ENCODE measurements at places on chromosomes 5 and 9.

DNA sequence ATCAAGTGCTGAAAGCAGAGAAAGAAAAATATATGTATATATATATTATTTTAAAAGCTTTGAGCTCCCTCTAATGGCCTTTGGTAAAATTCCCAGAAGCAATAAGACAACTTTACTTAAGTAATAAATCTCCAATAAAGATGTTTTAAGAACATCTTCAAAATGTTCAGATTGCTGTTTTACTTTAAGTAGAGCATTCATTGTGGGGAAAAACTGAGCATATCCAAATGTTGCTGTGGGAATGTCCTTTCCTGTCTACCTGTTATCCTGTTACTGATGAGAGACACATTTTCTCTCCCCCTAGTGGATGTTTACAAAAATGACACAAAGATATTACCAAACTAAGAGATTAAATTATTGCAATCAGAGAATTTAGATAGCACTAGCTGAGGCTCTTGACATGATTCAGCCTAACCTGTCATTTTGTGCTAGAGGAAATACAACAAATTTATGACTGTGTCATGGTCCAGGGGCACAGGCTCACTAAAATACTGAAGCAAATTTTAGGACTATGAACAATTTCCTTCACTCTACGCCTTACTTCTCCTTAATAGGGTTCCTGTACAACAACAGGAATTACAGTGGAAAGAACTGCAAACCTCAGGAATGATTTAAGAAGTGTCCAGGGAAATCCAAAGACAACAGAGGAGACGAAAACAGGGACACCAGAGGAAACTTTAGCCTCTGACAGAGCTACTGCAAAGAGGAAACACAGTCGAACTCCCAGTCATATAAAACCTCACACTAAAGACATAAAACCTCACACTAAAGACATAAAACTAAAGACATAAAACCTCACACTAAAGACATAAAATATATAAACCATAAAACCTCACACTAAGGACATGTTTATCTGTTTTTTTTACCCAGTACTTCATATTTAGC lies 24.3 kb upstream of the PRRC1 start:
- DNase-seq = peak; percentile 41

- no peak for DNase-seq
Observed at GRCh38 chr5:74199436-74200210, 440.9 kb downstream of the ENC1 start.

- DNase-seq = peak; percentile 1
Observed at GRCh38 chr9:30197954-30198353, 2186.5 kb upstream of the ACO1 start.

GRCh38 chr5:124876566-124876965 lies 130.1 kb upstream of the ZNF608 start:
- no peak for DNase-seq

DNA sequence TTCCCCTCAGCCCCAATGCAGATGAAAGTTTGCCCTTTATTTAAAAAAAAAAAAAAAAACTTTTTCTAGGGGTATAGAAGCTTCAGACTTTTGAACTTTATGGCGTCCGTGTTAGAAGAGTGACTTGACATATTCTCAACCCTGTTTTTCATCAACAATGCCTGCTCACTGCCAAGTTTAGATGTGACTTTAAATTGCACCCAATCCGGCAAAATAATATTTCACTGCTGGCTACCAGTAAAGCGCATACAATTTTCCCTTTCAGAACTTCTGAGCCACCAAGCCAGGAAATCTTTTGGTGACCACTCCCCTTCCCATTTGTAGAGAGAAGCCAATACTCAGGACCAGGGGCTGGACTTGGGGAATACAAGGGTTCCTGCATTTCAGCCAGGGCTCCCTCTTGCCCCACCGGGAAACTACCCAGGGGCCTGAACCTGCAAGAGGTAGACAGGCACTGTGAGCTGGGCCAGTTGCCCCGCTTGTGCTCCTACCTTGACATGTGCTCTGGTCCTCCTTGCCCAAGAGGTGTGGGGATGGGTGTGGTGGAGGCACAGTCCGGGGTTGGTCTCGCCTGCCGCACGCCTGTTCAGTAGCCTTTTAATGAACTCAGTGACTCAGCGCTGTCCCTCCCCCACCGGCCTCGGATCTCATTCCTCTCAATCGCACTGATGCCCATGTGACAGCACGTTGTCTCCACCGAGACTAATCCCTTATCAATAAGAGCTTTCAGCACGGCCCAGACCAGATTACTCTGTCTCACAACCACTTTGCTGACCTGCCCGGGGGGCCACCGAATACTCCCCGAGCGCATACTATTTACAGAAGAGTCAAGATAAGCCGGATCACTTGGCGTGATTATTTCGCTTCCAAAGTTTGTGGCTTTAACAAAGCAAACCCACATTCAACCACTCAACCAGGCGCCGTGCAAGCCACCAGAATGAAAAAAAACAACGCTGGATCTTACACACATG lies 226.4 kb downstream of the DCP2 start:
- no peak for DNase-seq

DNA sequence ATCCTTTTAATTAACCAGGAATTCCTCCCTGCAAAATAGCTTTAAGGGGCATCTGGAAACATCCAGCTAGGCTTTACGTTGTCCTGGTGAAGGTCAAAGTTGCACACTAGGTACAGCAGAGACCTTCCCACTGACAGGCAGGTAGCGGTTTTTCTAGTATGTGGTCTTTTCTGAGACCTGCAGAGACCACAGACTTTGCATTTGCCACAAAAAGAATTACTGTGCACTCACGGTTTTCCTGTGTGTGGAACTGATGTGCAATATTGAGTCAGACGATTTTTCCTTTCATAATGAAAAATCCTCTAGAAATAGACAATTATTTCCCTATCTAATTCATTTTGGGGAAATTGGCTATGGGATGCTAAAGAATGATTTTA lies 417.0 kb upstream of the ADAMTSL1 start:
- DNase-seq = no peak

- DNase-seq = no peak
Observed at GRCh38 chr5:112245656-112246055, 173.4 kb downstream of the EPB41L4A start.

Data from CD4-positive, alpha-beta T cell treated with Interferon alpha-2 for 1 hour (primary cell).